Activated CD4-positive, alpha-beta T cell treated with anti-CD3 and anti-CD28 coated beads for 24 hours (primary cell): ENCODE measurements at places on chromosomes 11 and 22.

GRCh38 chr11:79209540-79210266, 231.1 kb downstream of the TENM4 start:
- DNase-seq: no peak

DNA sequence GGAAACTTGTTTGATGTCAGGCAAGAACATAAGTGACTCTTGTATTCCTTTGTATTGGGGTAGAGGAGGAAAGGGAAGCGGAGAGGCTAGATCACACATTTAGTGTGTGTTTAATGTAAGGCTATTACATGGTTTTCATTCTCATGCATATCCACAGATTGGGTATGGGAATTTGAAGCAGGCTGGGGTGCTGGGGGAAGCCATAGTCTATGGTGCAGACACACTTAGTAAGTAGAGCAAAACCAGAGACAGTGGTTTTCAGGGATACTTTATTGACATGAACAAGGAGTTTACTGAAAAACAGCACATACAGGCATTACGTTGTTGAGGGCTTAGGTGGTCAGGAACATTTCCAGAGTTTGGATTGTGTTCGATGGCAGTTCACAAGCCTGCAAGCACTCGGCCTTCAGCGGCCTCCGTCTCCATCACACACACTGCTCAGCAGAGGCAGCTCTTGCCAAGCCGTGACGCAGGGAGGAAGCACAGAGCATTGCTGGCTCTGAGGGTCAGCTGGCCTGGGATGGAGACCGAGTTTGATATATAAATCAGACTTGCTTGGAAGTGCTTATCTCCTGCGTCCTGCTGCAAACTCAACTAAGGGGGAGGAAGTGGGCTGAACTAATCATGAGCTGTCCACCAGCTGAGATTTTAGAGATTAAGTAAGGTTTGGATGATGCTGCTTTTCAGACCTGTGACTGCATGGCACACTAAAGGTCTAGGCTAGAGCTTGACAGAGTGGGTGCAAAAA, 25.3 kb downstream of the SCN3B start:
- DNase-seq: no peak

GRCh38 chr11:100957499-100957898, 172.1 kb downstream of the PGR start:
- DNase-seq: no peak

DNA sequence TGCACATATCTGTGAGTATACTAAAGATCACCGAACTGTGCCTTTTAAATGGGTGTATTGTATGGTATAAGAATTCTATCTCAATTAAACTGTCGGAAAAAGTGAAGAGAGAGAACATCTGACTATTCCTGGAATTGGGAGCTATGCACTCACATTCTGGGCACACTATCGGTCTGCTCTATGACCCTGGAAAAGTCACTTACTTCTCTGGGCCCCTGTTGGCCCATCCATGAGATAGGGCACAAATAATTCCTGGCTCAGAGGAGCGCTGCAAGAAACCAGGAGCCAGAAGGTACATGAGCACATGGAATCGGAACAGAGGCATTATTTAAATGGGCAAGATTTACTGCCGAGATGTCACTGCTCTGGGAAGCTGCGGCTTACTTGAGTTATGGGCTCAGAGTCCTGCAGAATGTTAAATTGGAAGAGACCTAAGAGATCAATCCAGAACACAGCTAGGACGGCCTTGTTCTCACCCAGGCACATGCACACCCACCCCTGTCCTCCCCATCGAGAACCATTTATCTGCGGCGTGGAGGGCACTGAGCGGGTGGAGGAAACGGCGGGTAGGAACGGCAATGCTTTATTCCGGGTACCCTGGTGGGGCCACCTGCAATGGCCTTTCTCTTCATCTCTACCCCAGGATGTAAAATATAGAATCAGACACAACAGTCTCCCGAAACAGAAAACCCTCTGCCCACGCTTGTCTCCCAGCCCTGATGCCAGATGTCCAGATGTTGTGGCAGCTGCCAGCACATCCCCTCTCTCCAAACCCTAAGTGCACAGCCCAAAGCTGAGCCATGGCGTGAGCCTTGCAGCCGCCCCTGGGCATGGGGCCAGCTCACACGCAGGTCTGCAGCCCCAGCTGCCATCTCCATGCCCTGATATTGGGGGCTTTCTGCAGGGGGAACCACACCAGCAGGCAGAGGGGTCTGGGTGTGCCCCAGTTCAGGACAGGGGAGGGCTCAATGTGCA, 142.4 kb downstream of the DSCAML1 start:
- no peak for DNase-seq

GRCh38 chr11:100638648-100639047, 48.4 kb upstream of the ARHGAP42 start:
- DNase-seq: no peak

DNA sequence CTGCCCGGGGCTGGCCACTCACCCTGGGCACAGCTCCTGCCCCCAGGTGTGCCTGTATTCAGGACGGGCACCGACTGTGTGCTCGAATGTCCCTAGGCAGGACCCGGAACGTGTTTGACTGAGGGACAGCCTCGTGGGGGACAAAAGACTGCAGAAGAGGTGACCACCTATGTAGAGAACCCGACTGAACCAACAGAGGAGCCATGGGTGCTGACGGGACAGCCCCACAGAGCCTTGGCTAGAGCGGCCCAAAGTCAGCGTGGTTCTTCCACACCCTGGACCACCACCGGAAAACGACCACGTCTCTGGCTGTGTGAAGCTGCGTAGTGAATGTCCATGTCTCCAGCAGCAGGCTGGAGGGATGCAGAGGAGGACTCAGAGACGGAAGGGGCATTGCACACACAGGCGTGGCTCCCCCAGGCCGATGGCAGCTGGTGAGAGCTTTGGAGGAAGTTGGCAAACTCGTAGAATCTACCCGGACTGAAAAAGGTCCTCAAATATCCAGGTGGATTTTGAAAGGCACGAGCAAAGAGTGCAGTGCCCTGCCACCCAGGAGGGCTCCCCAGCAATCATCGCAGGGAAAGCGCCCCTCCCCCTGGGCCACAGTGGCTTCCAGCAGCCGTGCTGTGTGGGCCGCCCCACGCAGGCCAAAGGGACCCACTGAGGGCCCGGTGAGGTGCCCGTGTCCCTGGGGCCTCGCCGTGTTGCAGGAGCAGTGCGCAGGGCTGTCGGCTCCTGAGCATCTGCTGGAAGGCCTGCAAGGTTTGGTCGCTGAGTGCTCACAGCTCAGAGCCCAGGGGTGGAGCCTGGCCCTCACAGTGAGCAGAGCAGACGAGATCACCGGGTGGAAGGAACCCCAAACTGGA, 17.5 kb upstream of the MUC5B start:
- no peak for DNase-seq

- no peak for DNase-seq
Measured at GRCh38 chr11:8719211-8719649, 36.6 kb downstream of the RPL27A start.

DNA sequence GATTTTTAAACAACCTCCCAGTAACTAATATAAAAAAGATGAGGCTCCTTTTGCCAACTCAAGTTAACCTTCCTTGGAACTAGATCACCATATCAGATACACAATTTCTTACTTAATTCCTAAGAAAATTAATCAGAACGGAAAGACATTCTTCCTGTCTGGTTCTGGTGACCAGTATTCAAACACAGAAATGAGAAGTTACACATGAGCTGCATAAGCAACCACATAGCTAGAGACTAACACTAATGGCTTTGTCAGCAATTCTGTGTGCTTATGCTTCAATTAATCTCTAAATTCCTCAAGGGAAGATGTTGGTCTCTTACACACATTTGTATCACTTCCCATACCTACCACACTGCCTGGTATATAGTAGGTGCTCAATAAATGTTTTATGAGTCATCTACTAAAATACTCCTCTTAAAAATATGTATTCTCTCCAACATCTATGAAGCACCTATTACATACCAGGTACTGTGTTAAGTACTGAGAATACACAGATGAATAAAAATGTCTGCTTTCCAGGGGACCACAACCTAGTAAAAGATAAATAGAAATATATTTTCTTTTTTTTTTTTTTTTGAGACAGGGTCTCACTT, 54.5 kb downstream of the GAB2 start:
- DNase-seq: no peak

DNA sequence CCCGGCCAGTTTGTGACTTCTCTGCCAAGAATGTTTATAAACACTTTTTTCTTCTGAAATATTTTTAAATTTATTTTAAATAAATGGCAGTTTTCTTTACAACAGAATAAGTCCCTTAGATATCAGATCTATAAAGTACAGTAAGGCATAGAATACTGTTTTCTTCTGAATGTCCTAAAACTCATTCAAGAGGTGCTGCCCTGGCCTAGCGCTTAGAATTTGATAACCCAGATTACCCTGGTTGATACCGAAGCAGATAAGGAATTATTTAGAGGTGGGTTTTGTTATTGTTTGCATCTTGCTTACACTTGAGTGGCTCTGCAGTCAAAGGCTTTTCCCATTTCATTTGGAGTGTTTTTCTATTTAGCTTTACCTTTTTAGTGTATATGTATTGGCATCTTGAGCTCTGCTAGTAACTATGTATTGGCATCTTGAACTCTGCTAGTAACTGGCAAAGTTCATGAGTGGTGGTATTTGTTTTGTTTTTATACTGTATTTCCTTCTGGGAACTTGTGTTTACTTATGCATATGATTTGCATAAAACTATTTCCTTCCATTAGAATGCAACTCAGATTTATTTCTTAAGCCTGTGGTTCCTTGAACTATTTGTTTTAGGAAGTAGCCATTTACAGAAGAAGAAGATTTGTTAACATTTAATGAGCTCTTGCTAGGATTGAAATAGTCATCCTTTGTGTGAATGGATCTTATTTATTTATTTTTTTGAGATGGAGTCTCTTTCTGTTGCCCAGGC, 1.2 kb downstream of the ACAD8 start:
- DNase-seq: no peak
